Activated T-cell treated with anti-CD3 and anti-CD28 coated beads, Interleukin-2, amount 50 U/mL, for 72 hours (primary cell): ENCODE measurements at places on chromosomes 7 and 10.

DNA sequence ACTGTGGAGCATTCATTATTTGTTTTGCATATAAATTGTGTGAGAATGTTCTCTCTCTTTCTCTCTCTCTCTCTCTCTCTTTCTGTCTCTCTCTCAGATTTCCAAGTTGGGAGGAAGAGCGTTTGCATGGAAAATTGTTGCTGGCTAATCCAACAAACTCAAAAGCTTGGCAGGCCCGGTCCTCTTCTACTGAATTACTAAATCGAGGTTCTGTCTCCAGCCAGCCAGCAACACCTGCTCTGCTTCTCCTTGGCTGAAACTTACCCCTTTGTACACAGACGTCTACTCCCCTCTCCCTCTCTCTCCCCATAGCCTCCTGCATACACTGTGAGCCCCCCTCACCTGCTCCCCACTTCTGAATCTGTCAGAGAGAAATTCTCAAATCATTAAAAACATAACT lies 996.4 kb upstream of the AUTS2 start:
- DNase-seq: no peak
- H3K27me3 ChIP-seq: no peaks in the 10 kb centered on the region
- H3K4me3 ChIP-seq: no peak overlapping the region
- H3K4me1 ChIP-seq: no peaks in the 10 kb centered on the region
- no peaks in the 10 kb centered on the region for H3K36me3 ChIP-seq
- no peak overlapping the region for H3K27ac ChIP-seq

GRCh38 chr10:30247704-30248103 lies 101.4 kb downstream of the MTPAP start:
- no peak for DNase-seq
- peaks cover 4% of the 10 kb centered on the region for H3K36me3 ChIP-seq
- no peaks in the 10 kb centered on the region for H3K27me3 ChIP-seq
- H3K4me3 ChIP-seq: peak overlapping the region; percentile 8
- no peak overlapping the region for H3K27ac ChIP-seq
- peaks cover 9% of the 10 kb centered on the region for H3K4me1 ChIP-seq

DNA sequence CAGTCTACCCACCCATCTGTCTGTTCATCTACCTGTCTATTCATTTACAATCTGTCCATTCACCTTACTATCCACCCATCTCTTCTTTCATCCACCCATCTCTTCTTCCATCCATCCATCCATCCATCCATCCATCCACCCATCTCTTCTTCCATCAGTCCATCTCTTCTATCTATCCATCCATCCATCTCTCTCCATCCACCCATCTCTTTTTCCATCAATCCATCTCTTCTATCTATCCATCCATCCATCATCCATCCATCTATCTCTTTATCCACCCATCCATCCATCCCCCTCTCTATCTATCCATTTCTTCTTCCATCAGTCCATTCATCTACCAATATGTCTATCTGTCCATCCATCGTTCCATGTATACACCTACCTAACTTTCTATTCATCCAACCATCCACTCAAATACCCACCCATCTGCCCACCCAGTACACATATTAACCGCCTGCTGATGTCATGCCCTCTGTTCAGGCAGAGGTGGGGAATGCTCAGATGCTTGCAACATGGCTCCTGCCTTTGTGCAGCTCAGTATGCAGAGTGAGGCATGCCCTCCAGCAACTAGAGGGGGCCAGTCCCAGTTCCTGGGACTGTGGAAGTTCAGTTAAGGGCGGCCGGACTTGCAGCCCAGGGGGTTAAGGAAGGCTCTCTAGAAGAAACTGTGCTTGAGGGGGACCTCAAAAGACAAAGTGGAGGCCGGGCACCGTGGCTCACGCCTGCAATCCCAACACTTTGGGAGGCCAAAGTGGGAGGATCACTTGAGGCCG lies 11.3 kb upstream of the MLXIPL start:
- H3K36me3 ChIP-seq: no peaks in the 10 kb centered on the region
- no peak for DNase-seq
- no peak overlapping the region for H3K27ac ChIP-seq
- H3K27me3 ChIP-seq: peaks cover 33% of the 10 kb centered on the region
- H3K4me1 ChIP-seq: peaks cover 8% of the 10 kb centered on the region
- H3K4me3 ChIP-seq: no peak overlapping the region

DNA sequence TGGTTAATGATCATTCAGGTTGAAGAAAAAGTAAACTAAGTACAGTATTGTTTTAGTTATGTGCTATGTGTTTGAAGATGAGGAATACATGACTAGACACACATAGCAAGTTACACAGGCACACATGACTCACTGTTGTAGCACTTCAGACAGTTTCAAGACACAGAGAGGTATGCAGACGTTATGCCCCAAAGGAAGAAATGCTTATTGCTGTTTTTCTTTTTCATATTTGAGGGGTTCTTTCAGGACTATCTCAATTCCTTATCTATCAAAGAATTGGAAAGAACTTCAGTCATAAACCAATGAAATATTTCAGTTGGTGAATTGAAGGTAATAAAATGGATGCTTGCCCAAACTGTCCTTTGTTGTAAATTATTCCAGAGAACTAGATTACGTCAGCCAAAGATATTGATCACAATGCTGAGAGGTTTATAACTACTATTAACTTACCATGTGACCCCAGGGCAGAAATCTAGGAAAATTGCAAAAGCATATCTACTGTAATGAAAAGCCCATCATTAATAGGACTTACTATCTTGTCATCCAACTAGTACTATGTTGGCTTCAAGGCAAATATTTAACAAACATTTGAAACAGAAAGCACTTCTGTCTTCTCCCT lies 61.2 kb upstream of the CAPZA2 start:
- H3K4me1 ChIP-seq: peaks cover 25% of the 10 kb centered on the region
- no peak for DNase-seq
- peak overlapping the region; percentile 29 for H3K4me3 ChIP-seq
- H3K36me3 ChIP-seq: no peaks in the 10 kb centered on the region
- peak overlapping the region; percentile 35 for H3K27ac ChIP-seq
- peaks cover 35% of the 10 kb centered on the region for H3K27me3 ChIP-seq

DNA sequence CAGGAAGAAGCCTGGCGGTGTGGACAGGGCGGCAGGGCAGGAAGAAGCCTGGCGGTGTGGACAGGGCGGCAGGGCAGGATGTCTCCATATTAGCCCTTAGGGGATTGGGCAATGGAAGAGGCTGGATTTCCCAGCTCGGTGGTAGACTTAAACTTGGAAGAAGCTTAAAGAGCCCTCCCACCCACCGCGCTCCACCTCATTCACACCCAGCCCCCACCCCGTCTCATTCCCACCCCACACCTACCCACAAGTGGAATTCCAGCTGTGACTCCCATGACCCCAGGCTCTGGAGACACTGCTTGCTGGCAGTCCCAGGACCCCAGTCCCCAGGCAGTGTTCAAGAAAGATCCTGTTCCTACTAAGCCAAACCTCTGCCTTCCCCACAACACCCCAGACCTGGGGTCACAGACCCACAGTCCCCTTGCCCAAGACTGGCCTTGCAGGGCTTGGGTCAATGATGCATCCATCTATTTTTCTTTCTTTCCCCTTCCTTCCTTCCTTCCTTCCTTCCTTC lies 34.0 kb downstream of the SPDYE6 start:
- no peak overlapping the region for H3K27ac ChIP-seq
- H3K36me3 ChIP-seq: no peaks in the 10 kb centered on the region
- H3K27me3 ChIP-seq: peaks cover 23% of the 10 kb centered on the region
- no peak for DNase-seq
- no peaks in the 10 kb centered on the region for H3K4me1 ChIP-seq
